ENCODE measurements at places on chromosomes 11 and 22. TPM values are rescaled to one million over a fixed set of nuclear protein-coding genes. Genes with fewer than 3 reads are reported as not detected.
A peak's percentile ranks its signal among the peaks of the same experiment; 100 is the strongest.

GRCh38 chr11:134667175-134667500 is 255.1 kb upstream of the B3GAT1 start:
- H3K4me1 ChIP-seq: no peaks in the 10 kb centered on the region
- H3K36me3 ChIP-seq: no peaks in the 10 kb centered on the region
- no peak for DNase-seq
- H3K4me3 ChIP-seq: no peak overlapping the region

- DNase-seq: no peak
- H3K4me3 ChIP-seq: no peak overlapping the region
- H3K27me3 ChIP-seq: peaks cover 20% of the 10 kb centered on the region
- no peaks in the 10 kb centered on the region for H3K36me3 ChIP-seq
- H3K4me1 ChIP-seq: peaks cover 7% of the 10 kb centered on the region
These were observed 3.8 kb upstream of the CCDC188 start for GRCh38 chr22:20154602-20155187.

DNA sequence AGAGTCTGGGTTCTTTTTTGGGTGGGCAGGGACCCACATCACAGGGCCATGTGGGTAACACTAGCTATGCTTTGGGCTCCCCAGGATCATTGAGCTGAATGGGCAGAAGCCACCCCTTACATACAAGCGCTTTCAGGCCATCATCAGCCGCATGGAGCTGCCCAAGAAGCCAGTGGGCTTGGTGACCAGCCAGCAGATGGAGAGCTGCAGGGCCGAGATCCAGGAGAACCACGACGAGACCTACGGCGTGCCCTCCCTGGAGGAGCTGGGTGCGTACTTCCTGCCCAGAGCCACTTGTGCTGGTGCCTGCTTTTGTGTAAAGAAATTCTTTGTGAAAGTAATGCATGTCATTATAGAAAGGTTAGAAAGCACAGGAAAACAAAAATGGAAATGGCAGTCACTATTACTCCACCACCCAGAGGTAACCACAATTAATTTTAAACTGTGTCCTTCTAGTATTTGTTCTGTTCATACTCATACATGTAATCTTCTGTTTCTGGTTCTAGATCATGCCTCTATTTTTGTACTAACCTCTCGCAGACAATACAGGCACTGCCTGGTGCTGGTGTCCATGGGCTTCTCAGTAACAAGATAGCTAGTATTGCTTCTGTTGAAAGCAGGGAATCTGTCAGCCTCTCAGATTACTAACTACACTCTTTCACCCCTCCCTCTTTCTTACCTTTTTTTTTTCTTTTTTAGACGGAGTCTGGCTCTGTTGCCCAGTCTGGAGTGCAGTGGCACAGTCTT is 13.7 kb downstream of the CRY2 start:
- H3K27ac ChIP-seq: no peak overlapping the region
- H3K27me3 ChIP-seq: no peaks in the 10 kb centered on the region
- no peak overlapping the region for H3K4me3 ChIP-seq

DNA sequence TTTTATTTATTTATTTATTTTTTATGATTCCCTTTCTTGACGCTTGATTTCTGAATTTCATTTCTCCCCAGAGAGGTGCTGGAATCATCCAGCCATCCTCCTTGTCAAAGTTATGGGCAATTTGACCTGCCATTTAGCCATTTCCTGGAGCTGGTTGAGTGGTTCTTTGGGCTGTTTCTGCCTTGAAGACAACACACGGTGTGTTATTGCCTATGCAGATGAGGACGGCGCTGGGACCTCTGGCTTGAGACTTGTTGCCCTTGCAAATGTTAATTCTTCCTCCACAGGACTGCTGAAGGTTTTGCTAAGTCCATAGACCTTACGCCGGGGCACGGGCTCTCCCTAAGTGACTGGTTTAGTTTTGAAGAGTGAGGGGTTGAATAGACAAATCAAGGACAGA is 147.9 kb upstream of the PLET1 start:
- H3K4me3 ChIP-seq: no peak overlapping the region
- H3K4me1 ChIP-seq: no peaks in the 10 kb centered on the region
- H3K36me3 ChIP-seq: no peaks in the 10 kb centered on the region
- H3K27me3 ChIP-seq: no peaks in the 10 kb centered on the region

LDHAL6A gene
- not detected for total RNA-seq

DNA sequence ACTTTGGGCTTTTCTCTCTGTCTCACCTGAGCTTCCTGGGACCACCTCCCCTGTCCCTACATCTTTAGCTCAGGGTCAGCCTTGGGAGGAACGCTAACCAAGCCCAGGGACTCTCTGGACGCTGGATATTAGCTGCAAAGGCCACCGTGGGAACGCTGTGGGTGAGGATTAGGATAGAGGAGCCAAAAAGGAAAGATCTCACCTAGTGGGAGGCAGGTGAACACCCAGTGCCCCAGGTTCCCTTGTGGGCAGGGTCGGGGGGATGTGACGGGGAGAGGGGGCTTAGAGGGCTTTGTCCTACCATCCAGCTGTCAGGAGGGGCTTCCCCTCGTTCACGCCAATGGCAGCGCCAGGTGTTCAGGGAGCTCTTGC is 50.2 kb downstream of the LINC01488 start:
- no peak for DNase-seq
- no peak overlapping the region for H3K27ac ChIP-seq
- peaks cover 28% of the 10 kb centered on the region for H3K4me1 ChIP-seq

STIP1 gene
- 78.7 TPM for total RNA-seq

- DNase-seq: no peak
- no peak overlapping the region for H3K27ac ChIP-seq
- no peaks in the 10 kb centered on the region for H3K4me1 ChIP-seq
These were observed 24.8 kb downstream of the FOLR3 start for GRCh38 chr11:72160319-72160718.

- H3K4me1 ChIP-seq: no peaks in the 10 kb centered on the region
- no peak for DNase-seq
- H3K36me3 ChIP-seq: no peaks in the 10 kb centered on the region
- no peak overlapping the region for H3K27ac ChIP-seq
- no peak overlapping the region for H3K4me3 ChIP-seq
These were observed 40.4 kb downstream of the BBOX1 start for GRCh38 chr11:27081056-27081455.

PANX2 gene
- total RNA-seq: 0.59 TPM

GRCh38 chr11:61025821-61026120 is 54.3 kb downstream of the CD6 start:
- no peak overlapping the region for H3K4me3 ChIP-seq
- no peaks in the 10 kb centered on the region for H3K36me3 ChIP-seq
- no peak for DNase-seq
- H3K4me1 ChIP-seq: peaks cover 70% of the 10 kb centered on the region
- H3K27ac ChIP-seq: peak overlapping the region; percentile 56
- H3K27me3 ChIP-seq: no peaks in the 10 kb centered on the region

DNA sequence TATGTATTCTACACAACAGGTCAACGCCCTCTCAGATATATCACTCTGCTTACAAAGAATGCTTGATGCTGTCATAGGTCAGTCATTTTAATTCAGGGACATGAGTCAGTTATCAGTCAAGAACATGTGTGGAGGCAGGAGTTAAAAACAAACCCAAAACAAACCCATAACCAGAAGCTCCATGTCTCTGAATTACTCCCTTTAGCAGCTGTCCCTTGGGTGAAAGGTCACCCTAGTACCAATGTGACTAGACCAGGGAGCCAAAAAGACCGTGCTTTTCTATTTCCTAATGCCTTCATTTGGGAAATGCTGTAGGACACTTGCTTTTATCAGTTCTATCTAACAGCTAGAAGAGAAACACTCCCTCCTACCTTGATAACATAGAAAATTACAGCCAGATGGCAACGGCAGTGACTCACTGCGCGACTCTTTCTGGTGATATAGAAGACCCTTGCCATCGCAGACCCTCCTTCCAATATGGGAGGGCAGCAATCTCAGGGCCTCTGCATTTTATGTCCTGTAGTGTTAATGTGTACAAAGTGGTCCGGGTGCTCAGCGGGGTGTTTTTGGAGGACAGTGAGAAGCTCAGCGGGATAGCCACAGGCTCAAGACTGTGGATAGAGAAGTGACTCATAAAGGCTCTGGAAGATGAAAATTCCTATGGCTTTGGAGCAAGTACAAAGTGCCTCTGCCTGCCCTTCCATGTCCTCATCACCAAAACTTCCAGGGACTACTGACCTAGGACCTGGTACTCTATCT is 24.8 kb downstream of the APOL5 start:
- H3K36me3 ChIP-seq: no peaks in the 10 kb centered on the region
- H3K4me1 ChIP-seq: peaks cover 12% of the 10 kb centered on the region
- DNase-seq: no peak
- no peak overlapping the region for H3K27ac ChIP-seq

- no peaks in the 10 kb centered on the region for H3K27me3 ChIP-seq
- no peaks in the 10 kb centered on the region for H3K4me1 ChIP-seq
- H3K27ac ChIP-seq: no peak overlapping the region
- DNase-seq: no peak
- no peaks in the 10 kb centered on the region for H3K36me3 ChIP-seq
- H3K4me3 ChIP-seq: no peak overlapping the region
These were observed 353.7 kb downstream of the INSC start for GRCh38 chr11:15468466-15468865.

LRRC56 gene
- total RNA-seq: 15.8 TPM

GRCh38 chr11:34602245-34602644 is 18.6 kb upstream of the EHF start:
- no peaks in the 10 kb centered on the region for H3K27me3 ChIP-seq
- DNase-seq: no peak
- H3K4me3 ChIP-seq: no peak overlapping the region
- no peaks in the 10 kb centered on the region for H3K36me3 ChIP-seq
- no peaks in the 10 kb centered on the region for H3K4me1 ChIP-seq

RHOD gene
- total RNA-seq: not detected

- peaks cover 22% of the 10 kb centered on the region for H3K4me1 ChIP-seq
- no peak for DNase-seq
These were observed 693 bp downstream of the NFAM1 start for GRCh38 chr22:42431401-42432019.

- DNase-seq: peak; percentile 78
- no peaks in the 10 kb centered on the region for H3K27me3 ChIP-seq
- H3K36me3 ChIP-seq: peaks cover 65% of the 10 kb centered on the region
- peaks cover 14% of the 10 kb centered on the region for H3K4me1 ChIP-seq
- no peak overlapping the region for H3K4me3 ChIP-seq
- H3K27ac ChIP-seq: peak overlapping the region; percentile 19
These were observed 22.8 kb downstream of the NPAT start for GRCh38 chr11:108199446-108200321.

- H3K4me3 ChIP-seq: no peak overlapping the region
- no peaks in the 10 kb centered on the region for H3K4me1 ChIP-seq
- DNase-seq: no peak
- no peaks in the 10 kb centered on the region for H3K36me3 ChIP-seq
- H3K27me3 ChIP-seq: no peaks in the 10 kb centered on the region
- H3K27ac ChIP-seq: no peak overlapping the region
These were observed 10.5 kb upstream of the PRRG4 start for GRCh38 chr11:32819187-32819586.

- H3K4me3 ChIP-seq: no peak overlapping the region
- DNase-seq: no peak
- no peaks in the 10 kb centered on the region for H3K36me3 ChIP-seq
- peaks cover 20% of the 10 kb centered on the region for H3K4me1 ChIP-seq
These were observed 12.3 kb downstream of the TNRC6B start for GRCh38 chr22:40189997-40190396.
